ENCODE measurements at places on chromosomes 1 and 21. TPM values are rescaled to one million over a fixed set of nuclear protein-coding genes. Genes with fewer than 3 reads are reported as not detected.

DNA sequence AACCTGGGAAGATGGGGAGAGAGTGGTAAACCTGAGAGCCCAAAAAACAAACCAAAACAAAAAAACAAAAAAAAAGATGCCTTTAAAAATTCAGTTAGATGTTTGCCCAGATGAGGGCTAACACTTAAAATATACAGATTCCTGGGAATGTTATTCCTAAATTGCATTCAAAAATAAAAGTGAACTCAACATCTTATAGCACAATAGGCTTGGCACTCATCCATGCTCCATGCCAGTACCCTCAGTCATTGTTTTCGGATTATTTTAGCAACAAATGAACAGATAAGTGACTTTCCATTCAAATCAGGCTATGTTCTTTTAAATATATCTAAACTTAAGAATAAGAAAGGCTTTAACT is 3.7 kb downstream of the ATP1A1 start:
- DNase-seq, result no peak

GRCh38 chr1:44884746-44885145 is 41.7 kb upstream of the PTCH2 start:
- no peak for DNase-seq

DNA sequence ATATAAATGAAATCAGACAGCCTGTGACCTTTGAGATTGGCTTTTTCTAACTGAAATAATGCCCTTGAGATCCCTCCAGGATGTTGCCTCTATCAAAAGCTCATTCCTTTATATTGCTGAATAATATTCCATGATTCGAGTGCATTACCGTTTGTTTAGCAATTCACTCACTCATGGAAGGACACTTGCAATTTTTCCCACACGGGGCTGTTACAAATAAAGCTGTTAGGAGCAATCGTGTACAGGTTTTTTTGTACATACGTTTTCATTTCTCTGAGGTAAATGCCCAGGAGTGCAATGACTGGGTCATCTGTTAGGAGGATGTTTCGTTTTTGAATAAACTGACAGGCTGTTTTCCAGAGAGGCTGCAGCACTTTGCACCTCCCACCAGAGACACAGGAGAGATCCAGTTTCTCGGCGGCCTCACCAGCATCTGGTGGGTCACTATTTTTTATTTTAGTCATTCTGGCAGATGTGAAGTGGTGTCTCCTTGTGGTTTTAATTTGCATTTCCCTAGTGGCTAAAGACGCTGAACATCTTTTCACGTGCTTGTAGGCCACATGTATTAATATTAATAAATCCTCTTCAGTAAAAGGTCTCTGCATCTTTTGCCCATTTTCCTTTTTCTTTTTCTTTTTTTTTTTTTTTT is 11.0 kb downstream of the PRDM15 start:
- DNase-seq, result peak; percentile 22

DNA sequence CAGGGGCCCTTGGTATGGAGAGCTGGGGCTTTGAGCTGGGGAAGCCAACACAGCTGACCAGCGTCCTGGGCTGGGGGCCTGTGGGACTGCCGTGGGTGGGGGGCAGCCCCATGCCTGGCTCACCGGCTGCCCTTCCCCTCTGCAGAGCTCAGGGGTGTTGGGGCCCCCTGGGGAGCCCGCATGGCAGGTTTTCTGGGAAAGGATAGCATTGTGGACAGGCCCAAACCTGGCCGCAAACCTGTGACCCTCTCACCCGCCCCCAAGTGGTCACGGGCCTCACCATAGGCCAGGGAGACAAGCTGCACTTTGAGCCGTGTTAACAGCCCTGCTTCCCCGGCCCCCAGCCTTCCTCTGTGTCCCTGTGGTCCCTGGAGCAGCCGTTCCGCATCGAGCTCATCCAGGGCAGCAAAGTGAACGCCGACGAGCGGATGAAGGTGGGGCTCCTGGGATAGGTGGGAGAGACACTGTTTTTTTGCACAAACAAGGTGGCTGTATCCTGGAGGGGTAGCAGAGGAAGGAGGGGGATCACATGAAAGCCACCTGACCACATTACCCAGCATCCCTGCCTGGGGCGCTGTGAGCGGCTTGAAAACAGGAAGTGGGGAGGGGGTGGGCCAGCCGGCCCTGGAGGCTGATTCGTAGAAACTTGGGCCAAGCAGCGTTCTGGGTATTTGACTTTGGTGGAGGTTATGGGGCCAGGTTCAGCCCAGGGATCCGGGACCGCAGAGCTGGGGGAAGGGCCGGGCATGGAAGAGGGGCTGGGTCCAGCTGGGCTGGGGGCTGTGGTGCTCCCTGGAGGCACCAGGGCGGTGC is 65.9 kb downstream of the PIK3CD start:
- no peak for DNase-seq

DNA sequence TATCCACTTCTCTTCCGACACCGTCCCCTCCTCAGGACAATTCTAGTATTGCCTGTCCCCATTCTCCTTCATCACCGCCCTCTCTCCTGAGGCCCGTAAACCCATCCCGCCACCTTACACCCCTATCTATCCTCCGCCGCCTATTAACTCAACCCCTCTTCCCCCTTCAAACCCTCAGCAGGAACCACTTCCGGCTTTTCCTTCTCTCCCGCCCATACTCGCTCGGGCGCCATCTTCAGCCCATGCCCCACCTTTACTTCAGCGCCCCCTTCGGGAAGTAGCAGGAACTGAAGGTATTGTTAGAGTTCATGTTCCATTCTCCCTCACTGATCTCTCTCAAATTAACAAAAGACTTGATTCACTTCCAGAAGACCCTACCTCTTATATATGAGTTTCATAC is 31.6 kb downstream of the VN1R5 start:
- no peak for DNase-seq

DNA sequence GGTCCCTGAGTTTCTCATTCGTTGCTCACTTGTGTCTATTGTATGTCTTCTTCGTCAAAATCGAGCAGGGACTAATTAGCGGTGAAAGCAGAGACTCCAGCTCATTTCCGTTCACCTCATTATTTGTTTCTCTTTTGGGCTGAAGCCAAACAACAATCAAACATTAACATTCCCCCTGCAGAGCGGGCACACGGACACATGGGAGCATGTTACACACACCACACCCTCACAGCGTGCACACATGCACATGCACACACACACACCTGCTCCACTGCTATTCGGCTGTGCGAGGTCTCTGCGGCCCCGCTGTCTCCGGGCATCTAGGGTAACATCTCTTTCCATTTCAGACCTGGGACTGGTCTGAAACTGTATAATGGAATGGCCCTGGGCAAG is 58.5 kb upstream of the LRRC8D start:
- DNase-seq, result no peak

DNA sequence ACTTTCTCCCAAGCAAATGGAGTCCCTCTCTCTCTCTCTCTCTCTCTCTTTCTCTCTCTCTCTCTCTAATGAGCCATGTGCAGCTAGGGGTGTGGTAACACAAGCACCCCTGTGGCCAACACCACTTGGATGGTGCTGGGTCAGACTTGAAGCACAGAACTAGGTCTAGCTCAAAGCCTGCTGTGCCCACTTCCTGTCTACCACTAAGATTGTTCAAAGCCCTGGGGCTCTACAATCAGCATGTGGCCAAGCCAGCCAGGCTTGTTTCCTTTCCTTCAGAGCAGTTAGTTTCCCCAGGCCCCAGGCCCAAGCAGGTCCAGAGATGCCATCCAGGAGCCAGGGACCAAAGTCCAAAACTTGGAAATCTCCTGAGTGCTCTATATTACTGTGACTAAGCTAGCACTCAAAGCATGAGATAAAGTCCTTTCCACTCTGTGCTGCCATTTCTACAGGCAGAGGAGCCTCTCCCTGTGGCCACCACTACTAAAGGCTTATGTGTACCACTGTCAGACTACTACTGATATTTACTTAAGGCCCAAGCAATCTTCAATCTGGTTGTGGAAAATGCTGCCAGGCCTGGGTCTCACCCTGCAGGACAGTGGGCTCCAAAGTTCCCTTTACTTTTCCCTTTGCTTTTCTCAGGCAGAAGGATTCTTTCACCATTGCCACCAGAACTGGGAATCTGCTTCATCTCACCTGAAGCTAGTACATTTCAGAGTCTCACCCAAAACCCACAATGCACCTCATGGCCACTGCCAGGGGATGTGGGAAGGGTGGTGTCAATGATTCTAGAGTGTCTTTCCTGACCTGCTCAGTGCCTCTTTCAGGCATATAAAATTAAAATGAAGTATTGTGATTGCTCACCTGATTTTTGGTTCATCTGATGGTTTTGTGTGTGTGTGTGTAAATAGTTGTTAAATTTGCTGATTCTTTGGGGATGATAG is 999.5 kb downstream of the NCAM2 start:
- no peak for DNase-seq

DNA sequence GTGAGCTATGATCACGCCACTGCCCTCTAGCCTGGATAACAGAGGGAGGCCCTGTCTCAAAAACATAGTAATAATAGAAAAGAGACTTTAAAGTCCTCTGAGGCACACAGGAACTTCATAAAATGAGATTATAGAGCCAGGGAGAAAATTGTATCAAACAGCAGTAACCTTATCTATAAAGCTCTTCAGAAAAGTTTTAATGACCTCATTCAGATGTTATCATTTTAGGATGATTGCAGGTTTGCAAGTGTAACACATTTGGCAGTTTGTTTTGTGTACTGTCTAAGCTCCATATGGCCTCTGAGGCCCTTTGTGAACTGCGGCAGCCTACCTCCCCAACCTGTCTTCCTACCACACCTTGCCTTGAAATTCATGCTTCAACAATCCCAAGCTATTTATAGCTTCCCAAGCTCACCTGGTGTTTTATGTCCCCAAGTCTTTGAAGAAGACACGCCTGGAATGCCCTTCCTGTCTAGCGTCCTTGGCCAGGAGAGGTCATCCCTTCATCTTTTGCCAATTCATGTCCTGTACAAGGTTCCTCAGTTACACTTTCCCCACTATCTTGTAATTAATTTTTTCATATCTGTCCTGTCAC is 8.5 kb upstream of the AKNAD1 start:
- no peak for DNase-seq

DNA sequence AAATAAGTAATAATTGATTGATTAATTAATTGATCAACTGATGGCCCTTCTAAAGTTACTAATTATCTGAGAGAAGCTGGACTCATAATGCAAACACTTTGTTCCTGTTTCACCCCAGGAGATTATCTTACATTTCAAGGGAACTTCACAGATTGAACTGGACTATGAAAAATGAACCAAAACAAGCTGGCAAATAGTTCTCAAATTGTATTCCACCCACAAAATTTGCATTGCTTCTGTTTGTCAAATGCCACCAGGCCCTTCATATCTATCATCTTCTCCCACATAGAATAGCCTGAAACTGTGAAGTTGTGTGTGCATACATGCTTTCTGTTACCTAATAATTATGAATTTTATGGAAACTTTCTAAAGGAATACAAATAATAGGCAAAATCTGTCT is 104.0 kb downstream of the ZNF281 start:
- no peak for DNase-seq

GRCh38 chr1:48217856-48218255 is 4.7 kb upstream of the SLC5A9 start:
- DNase-seq, result no peak

GRCh38 chr1:239255628-239256160 is 130.7 kb upstream of the CHRM3 start:
- DNase-seq, result no peak

GRCh38 chr1:50724626-50725286 is 235.3 kb downstream of the FAF1 start:
- DNase-seq, result no peak

GRCh38 chr1:89682611-89683010 is 49.7 kb downstream of the LRRC8C start:
- no peak for DNase-seq

DNA sequence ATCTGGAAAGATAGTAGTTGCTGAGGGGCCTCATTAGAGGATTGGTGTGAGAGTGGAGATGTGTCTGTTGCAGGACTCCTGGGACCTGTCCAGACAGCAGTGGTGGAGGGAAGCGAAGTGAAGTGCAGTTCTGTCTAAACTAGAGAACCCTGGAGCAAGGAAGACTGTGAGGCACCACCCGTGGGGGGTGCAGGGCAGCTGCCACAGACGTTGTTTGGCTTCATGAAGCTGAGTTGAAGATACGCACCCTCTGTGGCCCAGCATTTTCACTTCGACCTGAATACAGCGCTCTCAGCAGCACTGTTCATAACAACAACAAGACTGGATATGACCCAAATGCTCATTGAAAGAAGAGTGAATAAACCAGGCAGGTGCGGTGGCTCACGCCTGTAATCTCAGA is 29.3 kb downstream of the ABCG1 start:
- DNase-seq, result no peak

DNA sequence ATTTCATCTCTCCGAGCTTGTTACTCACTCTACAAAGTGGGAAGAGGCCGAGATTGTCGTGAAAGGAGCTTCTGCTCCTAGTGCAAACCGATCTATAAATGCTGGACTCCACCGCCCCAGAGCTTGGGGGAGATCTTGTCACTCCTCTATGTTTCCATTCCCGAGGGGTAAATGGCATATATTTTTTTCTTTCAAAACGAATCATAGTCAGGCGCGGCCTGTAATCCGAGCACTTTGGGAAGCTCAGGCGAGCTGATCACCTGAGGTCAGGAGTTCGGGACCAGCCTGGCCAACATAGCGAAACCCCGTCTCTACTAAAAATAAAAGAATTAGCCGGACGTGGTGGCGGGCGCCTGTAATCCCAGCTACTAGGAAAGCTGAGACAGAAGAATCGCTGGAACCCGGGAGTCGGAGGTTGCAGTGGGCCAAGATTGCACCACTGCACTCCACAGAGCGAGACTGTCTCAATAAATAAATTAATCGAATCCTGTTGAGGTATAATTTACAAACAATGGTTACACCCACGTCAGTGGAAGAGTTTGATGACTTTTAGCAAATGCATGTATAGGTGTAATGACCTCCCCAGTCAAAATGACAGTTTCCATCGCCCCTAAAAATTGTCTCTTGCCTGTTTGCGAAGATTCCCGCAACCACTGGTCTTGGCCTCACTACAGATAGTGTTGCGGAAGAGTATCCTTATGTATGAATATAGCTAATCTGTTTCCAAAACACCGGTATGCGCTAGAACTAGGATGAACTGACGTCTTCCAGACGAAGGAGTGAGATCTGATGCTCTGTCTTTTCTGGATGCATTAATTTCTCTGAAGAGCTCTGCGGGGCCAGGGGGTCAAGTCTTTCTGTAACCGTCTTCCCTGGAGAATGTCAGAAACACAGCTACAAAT is 840 bp upstream of the HEATR1 start:
- DNase-seq, result no peak

DNA sequence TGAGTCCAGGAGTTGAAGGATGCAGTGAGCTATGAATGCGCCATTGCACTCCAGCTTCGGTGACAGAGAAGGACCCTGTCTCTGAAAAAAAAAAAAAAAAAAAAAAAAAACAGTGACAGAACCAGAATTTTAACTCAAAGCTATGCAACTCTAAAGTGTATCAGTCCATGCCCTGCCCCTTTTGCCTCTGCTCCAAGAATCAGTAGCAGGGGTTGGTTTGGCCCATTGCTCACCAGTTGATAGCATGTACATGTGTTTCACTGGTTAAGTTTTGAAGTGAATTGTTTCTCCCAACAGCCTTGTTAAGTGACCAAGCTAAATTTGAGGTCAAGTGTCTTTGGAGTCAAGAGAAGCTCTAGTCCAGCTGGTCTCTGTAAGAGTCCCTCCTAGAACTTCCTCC is 245.9 kb downstream of the PLPP3 start:
- DNase-seq, result no peak

The PPP1R12B gene
- 6.5 TPM for total RNA-seq

The HAO2 gene
- total RNA-seq, result not detected
